ENCODE measurements at places on chromosomes 4 and X. TPM values are rescaled to one million over a fixed set of nuclear protein-coding genes. Genes with fewer than 3 reads are reported as not detected.

The CENPVL2 gene
- not detected for total RNA-seq

The CTAG2 gene
- not detected for total RNA-seq

The CDKL5 gene
- total RNA-seq = 13.5 TPM

The FRMD7 gene
- 0.28 TPM for total RNA-seq

The AGTR2 gene
- total RNA-seq = not detected

The ALPK1 gene
- total RNA-seq = 20.0 TPM

The HPGDS gene
- 2.8 TPM for total RNA-seq

The PDE6B gene
- 1.8 TPM for total RNA-seq

DNA sequence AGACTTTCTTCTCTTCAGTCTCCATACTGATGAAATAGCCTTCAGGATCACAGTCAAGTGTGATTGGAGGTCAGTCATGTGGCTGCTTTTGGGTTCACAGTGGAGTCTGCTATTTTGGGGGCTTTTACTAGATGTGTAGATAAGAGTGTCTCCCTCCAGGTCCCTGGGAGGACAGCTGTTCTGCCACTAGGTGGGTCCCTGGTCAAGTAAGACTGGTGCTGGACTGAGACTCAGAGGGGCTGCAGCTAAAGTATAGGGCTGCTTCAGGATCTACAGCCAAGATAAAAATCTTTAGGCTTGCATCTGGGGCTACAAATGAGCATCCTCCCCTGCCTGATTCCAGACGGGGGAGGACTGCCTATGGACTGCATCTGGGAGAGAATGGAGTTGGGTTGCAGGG is 200.7 kb upstream of the ANKRD50 start:
- DNase-seq = no peak
- no peaks in the 10 kb centered on the region for H3K36me3 ChIP-seq
- no peaks in the 10 kb centered on the region for H3K4me1 ChIP-seq
- no peak overlapping the region for H3K4me3 ChIP-seq
- no peak overlapping the region for H3K27ac ChIP-seq

GRCh38 chrX:40683245-40683644 is 35.9 kb upstream of the CXorf38 start:
- H3K27ac ChIP-seq = no peak overlapping the region
- no peak overlapping the region for H3K4me3 ChIP-seq
- H3K4me1 ChIP-seq = no peaks in the 10 kb centered on the region
- H3K36me3 ChIP-seq = peaks cover 7% of the 10 kb centered on the region

- no peak overlapping the region for H3K27ac ChIP-seq
- no peak for DNase-seq
- H3K27me3 ChIP-seq = peaks cover 6% of the 10 kb centered on the region
- H3K4me1 ChIP-seq = peaks cover 15% of the 10 kb centered on the region
- no peaks in the 10 kb centered on the region for H3K36me3 ChIP-seq
Measured at GRCh38 chr4:80192937-80193336, 4.4 kb upstream of the PRDM8 start.

- H3K36me3 ChIP-seq = no peaks in the 10 kb centered on the region
- H3K4me3 ChIP-seq = no peak overlapping the region
- no peak overlapping the region for H3K27ac ChIP-seq
Measured at GRCh38 chrX:129093706-129094105, 429.6 kb downstream of the SMARCA1 start.

DNA sequence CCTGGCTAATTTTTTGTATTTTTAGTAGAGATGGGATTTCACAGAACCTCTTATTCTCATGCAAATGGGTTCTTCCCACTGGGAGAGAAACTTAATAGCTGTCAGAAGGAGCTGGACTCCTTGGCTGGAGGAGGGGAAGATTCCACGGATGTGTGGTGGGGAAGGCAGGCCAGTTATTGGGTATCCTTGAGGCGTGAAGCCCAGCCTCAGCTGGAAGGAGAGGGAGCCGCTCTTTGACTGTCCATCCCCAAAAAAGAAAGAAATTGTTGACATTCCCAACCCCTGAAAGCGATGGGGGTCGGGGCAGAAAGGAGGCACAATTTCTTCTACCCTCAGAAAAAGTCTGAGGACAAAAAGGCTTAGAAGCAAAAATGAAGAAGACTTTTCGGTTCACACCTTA is 983.1 kb upstream of the PABPC4L start:
- H3K4me3 ChIP-seq = no peak overlapping the region
- no peak for DNase-seq
- H3K27ac ChIP-seq = no peak overlapping the region
- no peaks in the 10 kb centered on the region for H3K27me3 ChIP-seq
- no peaks in the 10 kb centered on the region for H3K4me1 ChIP-seq

DNA sequence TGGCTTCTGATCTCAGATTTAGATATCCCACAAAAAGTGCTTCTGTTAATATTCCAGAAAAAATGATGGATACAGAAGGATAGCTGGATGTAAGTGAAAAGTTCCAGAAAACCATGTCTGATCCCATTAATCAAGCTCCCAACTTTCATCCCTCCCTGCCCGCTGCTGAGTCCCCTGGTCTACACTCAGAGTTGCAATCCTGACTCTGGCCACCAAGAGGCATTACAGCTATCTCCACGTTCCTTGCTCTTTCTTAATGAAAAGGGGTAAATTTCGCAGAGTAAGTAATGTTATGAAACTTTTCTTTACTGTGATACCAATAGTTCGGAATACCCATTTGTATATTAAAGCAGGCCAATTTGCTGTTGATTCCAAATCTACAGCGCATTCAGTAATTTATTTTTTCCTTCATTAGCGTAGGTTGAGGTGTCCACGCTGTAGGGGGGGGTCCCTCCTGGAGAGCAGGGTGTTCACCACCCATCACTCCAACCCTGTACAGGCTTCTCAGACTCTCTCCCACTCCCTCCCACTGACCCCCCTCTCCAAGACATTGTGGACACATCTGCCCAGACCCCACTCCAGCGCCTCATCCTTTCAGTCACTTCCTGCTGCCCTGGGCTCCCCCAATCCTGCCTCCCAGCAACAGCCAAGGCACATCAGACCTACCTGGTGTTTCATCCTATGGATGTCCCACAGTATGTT is 55.1 kb downstream of the RAB40A start:
- peak overlapping the region; percentile 68 for H3K4me3 ChIP-seq
- H3K36me3 ChIP-seq = no peaks in the 10 kb centered on the region
- DNase-seq = no peak
- H3K27me3 ChIP-seq = no peaks in the 10 kb centered on the region

DNA sequence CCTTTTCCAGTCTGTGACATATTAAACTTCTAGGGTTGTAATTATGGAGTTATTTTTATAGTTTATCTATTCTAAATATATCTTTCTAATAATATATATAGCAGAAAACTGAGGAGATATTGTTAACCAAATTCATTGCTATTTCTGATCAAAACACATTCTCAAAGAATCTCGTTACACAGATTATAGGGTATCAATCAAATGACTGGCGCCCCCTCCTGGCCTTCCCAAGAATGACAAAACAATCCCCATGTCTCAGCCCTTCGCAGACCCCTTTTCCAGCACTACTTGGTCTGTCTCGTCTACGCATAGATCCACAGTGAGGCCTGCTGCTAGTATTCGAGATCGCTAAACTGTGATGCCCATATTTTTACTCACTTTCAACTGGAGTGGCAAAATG is 209.3 kb downstream of the GPC3 start:
- H3K4me1 ChIP-seq = no peaks in the 10 kb centered on the region
- H3K27ac ChIP-seq = no peak overlapping the region
- H3K4me3 ChIP-seq = no peak overlapping the region
- no peaks in the 10 kb centered on the region for H3K27me3 ChIP-seq
- DNase-seq = no peak
- H3K36me3 ChIP-seq = no peaks in the 10 kb centered on the region

DNA sequence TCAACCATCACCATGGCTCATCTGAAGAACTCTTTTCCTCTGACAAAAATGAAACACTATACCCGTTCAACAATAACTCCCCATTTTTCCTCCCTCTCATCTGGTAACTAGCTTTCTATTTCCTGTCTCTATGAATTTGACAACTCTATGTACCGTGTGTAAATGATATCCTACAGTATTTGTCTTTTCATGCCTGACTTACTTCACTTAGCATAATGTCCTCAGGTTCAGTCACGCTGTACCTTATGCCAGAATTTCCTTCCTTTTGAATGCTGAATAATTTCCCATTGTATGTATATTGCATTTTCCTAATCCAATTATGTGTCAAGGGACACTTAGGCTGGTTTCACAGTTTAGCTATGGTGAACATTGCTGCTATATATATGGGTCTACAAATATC is 18.2 kb downstream of the MAGEA9 start:
- H3K36me3 ChIP-seq = no peaks in the 10 kb centered on the region
- H3K4me3 ChIP-seq = no peak overlapping the region
- H3K27ac ChIP-seq = no peak overlapping the region
- no peaks in the 10 kb centered on the region for H3K27me3 ChIP-seq
- no peaks in the 10 kb centered on the region for H3K4me1 ChIP-seq

DNA sequence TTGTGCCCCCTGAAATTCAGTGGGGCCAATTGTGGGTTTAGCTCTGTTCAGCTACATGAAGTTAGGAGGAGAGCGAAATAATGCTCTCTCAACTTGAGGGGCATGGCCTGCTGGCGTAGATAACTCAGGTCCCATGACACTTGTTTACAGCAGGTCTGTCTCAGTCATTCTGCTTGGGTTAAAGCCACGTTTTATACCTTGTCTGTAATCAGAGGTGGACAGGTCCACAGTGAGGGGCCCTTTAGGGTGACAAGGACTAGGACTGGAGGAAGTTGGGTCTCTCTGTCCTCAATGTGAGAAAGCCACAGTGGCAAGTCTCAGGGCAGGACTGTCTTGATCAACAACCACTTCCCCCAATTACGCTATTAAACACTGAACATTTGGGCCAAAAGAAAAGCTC is 49.0 kb downstream of the PDHA1 start:
- H3K4me1 ChIP-seq = no peaks in the 10 kb centered on the region
- DNase-seq = no peak
- H3K36me3 ChIP-seq = no peaks in the 10 kb centered on the region
- H3K4me3 ChIP-seq = no peak overlapping the region
- no peak overlapping the region for H3K27ac ChIP-seq
- no peaks in the 10 kb centered on the region for H3K27me3 ChIP-seq

DNA sequence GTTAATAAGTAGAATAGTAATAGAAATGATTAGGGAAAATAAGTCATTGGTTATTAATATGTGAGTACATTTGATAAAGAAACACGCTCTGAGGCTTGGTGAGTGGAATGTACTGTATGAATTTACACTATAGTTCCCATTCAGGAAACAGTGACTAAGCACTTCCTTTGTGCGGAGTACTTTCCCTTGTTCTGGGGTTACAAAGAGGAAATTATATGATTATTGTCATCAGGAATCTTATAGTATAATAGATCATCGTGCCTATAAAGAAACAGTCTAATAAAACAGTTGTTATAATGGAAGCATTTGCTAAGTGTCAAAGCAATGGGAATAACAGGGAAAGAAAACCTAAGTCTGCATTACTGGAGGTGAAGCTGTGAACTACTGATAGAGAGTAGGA is 138.0 kb downstream of the RPA4 start:
- H3K4me1 ChIP-seq = no peaks in the 10 kb centered on the region
- H3K4me3 ChIP-seq = no peak overlapping the region

DNA sequence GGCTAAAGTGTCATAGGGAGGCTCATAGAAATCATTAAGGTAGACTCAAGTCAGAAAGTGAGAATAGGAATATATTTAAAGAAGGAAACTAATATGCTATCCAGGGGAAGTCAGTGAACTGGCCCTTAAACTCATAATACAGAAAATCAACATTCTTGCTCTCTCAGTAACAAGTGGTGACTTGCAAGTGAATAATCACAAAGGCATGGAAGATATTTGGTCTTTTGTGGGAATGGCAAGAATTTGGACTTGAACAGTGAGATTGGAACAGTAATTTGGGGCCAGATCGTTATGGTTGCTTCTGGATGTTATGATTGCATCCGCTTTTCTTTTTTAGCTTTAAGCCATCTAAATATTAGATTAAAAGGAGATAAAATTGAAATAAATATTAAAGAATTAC is 103.8 kb downstream of the TBC1D19 start:
- H3K27me3 ChIP-seq = no peaks in the 10 kb centered on the region
- H3K4me1 ChIP-seq = no peaks in the 10 kb centered on the region
- H3K4me3 ChIP-seq = no peak overlapping the region
- no peak overlapping the region for H3K27ac ChIP-seq
- H3K36me3 ChIP-seq = no peaks in the 10 kb centered on the region

DNA sequence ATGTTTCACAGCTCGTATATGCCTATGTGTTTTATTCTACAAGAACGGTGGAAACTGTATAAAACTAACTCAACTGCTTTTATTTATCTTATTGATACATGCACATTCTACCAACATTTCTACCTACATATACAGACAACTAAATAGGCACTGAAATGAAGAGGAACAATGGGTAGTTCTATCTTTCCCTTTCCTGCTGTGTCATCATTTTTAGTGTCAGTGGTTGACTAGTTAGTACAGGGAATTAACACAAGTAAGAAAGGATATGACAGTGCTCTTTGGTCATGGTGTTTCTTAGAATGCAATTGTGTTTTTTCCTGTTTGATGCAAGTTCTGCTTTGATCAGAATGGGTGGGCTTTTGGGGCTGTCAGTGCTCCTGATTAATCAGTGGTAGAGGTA is 293.8 kb upstream of the CTSO start:
- H3K4me3 ChIP-seq = no peak overlapping the region
- no peaks in the 10 kb centered on the region for H3K4me1 ChIP-seq
- DNase-seq = no peak
- H3K36me3 ChIP-seq = no peaks in the 10 kb centered on the region
- H3K27me3 ChIP-seq = no peaks in the 10 kb centered on the region

- no peak for DNase-seq
- H3K27ac ChIP-seq = no peak overlapping the region
- no peaks in the 10 kb centered on the region for H3K36me3 ChIP-seq
- no peaks in the 10 kb centered on the region for H3K27me3 ChIP-seq
- H3K4me1 ChIP-seq = no peaks in the 10 kb centered on the region
- no peak overlapping the region for H3K4me3 ChIP-seq
Measured at GRCh38 chrX:84611843-84612636, 109.8 kb upstream of the HDX start.

DNA sequence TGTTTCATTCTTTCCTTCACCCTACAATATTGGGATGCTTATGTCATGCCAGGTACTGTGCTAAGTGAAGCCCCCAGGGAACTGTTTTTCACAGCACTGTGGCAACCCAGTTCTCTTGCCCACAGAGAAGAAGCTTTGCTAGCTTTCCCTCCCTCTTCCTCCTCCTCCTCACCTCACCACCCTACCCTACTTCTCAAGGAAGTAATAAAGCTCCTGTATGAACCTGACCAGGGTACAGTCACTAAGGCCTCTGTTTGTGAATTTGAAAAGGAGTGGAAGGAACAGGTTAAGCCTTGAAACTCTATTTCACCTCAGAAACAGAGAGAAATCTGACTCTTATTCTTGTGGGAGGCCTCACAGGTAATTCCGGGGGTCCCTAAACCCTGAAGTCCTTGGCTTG is 219.4 kb upstream of the RADX start:
- no peak overlapping the region for H3K4me3 ChIP-seq
- H3K36me3 ChIP-seq = no peaks in the 10 kb centered on the region
- DNase-seq = no peak
- no peak overlapping the region for H3K27ac ChIP-seq

DNA sequence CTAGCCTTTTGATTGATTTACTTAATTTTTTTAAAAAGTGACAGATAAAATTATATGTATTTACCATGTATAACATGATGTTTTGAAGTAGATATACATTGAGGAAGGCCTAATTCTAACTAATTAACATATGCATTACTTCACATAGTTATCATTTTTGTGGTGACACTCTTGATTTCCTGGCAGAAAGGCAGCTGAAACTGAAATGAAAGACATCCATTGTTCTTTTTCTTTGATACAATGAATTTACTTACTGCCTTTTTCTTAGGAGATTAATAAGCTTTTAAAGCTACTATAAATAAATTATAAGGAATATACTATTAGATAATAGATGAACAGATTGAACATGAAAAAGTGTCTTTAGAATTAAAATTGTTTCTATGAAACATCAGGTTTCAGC is 26.7 kb downstream of the ANKRD50 start:
- DNase-seq = no peak
- no peak overlapping the region for H3K4me3 ChIP-seq
- H3K27ac ChIP-seq = no peak overlapping the region
- H3K4me1 ChIP-seq = no peaks in the 10 kb centered on the region
- H3K36me3 ChIP-seq = no peaks in the 10 kb centered on the region

Data from thoracic aorta (tissue), 2 donors.